ENCODE measurements at places on chromosomes 7 and 10.

- DNase-seq: no peak
These were observed 21.6 kb downstream of the ENO4 start for GRCh38 chr10:116870949-116871348.

- DNase-seq: no peak
These were observed 1270.2 kb upstream of the SORCS1 start for GRCh38 chr10:108434559-108435252.

GRCh38 chr10:32065856-32066255 is 9.6 kb upstream of the KIF5B start:
- no peak for DNase-seq

GRCh38 chr7:157482025-157482424 is 145.2 kb downstream of the DNAJB6 start:
- DNase-seq: no peak

- no peak for DNase-seq
These were observed 31.7 kb upstream of the DGKI start for GRCh38 chr7:137878333-137878961.

GRCh38 chr7:151993977-151994676 is 31.3 kb upstream of the GALNT11 start:
- DNase-seq: no peak
